ENCODE measurements at places on chromosomes 5 and 9.

- peak; percentile 82 for DNase-seq
Measured at GRCh38 chr5:14440582-14441431, 140.8 kb upstream of the OTULINL start.

DNA sequence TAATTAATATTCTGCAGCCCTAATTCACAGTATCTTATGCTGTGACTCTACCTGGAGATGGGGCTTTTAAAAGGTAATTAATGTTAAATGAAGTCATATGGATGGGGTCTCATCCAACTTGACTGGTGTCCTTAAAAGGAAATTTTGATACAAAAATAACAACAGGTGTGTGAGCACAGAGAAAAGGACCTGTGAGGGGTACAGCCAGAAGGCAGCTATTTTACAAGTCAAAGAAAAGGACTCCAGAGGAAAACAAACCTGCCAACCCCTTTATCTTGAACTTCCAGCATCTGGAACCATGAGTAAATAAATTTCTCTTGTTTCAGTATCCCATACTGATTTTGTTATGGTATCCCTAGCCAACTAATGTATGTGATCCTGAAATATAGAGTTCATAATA is 250.3 kb downstream of the TMEM232 start:
- no peak for DNase-seq

DNA sequence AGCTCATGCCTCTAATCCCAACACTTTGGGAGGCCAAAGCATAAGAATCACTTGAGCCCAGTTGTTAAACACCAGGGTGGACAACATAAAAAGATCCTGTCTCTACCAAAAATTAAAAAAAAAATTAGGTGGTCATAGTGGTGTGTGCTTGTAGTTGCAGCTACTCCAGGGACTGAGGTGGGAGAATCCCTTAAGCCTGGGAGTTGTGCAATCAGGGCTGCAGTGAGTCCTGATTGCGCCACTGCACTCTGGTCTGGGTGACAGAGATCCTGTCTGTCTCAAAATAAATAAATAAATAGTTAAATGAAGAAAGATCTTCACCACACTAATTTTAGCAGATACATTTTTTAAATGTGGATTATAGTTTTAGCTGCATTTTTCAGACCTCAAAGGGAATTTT is 433.2 kb downstream of the MAT2B start:
- no peak for DNase-seq

DNA sequence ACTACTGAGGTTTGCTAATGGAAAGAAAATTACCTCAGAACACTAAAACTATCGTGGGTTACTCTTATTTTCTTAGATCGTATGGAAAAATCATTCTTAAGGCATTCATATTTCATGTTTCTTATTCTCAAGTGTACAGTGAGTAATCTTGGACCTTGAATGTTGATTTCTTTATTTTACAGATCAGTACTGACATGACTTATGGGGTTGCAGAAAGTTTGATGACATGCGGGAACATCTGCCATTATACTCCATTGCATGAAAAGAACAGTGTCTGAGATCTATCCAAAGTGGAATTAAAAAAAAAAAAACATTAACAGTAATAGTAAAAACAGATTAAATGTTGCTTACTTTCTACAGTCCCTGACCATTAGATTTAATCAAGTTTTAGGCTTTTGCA is 1290.2 kb upstream of the WWC1 start:
- no peak for DNase-seq

- peak; percentile 78 for DNase-seq
Measured at GRCh38 chr5:175279506-175279905, 164.5 kb downstream of the DRD1 start.

All from SJCRH30 (cell line).